ENCODE measurements at places on chromosomes 5 and 9.
A peak's percentile ranks its signal among the peaks of the same experiment; 100 is the strongest.

- DNase-seq, result no peak
These were observed 42.4 kb downstream of the OSTF1 start for GRCh38 chr9:75130621-75131230.

GRCh38 chr9:81598811-81599210 lies 90.5 kb downstream of the TLE1 start:
- DNase-seq, result no peak

GRCh38 chr9:93681269-93682154 lies 105.1 kb downstream of the PHF2 start:
- no peak for DNase-seq

- no peak for DNase-seq
These were observed 417.5 kb upstream of the ADAMTSL1 start for GRCh38 chr9:18056269-18056992.

- DNase-seq, result no peak
These were observed 372.1 kb upstream of the RIOK2 start for GRCh38 chr5:97554977-97555643.

GRCh38 chr5:177959315-177959714 lies 36.7 kb downstream of the PROP1 start:
- no peak for DNase-seq

GRCh38 chr9:113176803-113177202 lies 26.0 kb downstream of the SLC31A2 start:
- no peak for DNase-seq

- no peak for DNase-seq
These were observed 1084.4 kb upstream of the WWC1 start for GRCh38 chr5:167207081-167207480.

DNA sequence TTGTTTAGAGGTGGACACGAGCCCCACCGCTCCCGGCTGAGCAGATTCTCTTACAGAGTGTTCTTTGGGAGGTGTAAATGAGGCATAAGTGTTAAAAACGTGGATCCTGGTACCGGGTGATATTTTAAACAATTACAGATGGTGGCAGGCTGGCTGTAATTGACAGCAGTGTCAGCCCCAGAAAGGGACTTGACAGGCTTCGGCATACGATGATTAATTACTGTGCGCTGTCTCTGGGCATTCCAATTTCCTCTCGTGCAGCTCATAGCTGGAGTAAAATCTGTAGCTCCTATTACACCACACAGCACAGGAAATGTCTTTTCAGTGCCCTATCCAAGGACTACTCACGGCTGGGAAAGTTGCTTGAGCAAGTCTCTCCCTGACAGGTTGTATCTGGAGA lies 305.4 kb upstream of the IRX2 start:
- no peak for DNase-seq

DNA sequence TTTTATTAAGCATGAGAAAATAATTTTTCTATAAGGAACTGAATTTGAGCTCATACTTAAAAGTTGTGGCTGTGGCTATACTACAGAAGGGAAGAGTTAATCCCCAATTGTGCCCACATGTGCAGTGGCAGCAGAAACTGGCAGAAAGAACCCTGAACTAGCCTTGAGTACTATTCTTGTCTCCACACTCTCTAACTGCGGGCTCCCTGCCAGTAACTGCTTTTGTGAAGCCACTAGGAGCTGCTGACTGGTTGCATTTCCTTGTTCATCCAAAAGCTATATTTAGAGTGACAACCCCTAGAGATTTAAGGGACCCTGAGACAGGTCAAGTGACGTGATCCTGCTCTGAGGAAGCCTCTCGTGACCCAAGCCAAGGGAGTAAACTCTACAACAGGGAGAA lies 238.6 kb downstream of the ELAVL2 start:
- no peak for DNase-seq

DNA sequence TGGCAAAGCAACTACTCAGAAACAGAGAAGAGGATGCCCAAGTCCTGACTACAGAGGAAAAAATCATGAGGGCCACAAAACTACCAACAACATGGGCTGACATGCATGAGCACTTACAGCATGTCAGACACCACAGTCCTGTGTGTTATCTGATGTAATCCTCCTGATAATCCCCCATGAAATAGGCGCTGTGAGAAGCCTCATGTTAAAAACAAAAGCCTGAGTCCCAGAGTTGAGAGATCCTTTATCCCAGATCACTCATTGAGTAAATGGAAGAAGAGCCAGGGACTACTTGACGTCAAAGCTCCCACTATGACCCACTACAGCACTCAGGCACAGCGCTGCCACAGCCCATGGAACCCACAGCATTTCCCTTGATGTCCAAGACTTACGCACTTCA lies 7.2 kb upstream of the SPOCK1 start:
- no peak for DNase-seq

DNA sequence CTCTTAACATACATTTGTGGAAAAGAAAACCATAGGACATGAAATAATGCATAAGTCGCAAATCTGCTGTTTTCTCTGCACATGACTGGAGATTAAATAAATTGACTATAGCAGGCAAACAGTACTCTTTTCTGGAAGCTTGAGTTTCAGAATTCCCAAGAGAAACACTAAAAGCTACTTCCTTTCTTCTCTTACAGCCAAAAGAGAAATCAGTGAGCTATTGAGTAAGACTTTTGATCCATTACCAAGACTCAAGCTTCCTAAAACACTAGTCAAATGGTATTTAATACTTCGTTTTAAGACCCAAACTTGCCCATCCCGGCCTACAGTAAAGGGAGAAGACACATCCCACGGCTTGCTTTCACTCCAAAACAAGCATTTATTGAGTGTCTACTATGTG lies 335.8 kb upstream of the PUM3 start:
- DNase-seq, result no peak

DNA sequence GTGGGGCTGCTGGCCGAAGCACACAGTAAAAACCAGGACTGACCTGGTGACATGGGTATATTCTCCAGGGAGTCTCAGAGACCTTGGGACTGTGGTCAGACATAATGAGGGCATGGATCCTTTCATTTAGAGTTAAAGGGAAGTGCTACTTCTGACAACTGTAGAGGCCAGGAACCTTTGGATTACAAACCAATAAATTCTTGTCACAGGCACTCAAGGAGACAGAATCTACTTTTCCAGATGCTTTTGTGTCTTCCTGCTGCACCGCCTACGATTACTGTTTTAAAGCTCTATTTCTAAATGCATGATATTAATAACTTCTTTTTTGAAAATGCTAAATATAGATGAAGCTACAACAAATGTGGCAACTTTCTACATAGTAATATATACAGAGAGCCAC lies 106.5 kb upstream of the LPAR1 start:
- no peak for DNase-seq

DNA sequence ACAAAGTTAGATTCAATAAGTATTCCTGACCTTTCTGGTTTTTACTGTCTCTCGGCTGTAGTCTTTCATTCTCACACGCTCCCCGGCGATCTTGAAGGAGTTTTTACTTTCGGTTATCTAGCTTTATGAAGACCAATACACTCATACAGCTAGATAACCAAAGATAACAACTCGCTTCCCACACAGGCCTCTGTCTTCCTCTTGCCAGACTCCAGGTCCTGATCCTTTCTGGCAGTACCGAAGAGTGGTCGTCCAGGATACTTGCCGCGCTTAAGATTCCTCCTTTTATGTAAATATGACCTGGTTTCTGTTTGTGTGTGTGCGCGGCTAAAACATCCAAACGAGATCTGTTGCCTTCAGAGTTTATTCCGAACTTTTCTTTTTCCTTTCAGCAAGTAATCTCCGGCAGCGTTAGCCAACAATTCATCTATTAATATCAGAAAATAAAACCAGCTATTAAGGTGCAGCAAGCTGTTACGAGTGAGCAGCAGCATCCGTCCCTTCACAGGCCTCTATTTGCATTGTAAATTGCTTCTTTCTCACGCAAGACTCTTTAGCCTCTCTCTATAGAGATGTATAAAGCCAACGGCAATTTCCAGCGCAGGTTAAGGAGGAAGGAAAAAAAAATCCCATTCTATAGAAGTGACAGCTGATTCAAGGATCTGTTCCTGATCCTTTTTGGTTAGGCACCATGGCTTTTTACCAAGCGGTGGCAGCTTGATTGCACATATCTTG lies 216.1 kb downstream of the MEF2C start:
- DNase-seq, result no peak

GRCh38 chr9:77010527-77010926 lies 8.9 kb upstream of the FOXB2 start:
- no peak for DNase-seq

GRCh38 chr9:71665247-71665646 lies 103.1 kb downstream of the CEMIP2 start:
- DNase-seq, result no peak

- DNase-seq, result no peak
These were observed 4.1 kb downstream of the OBP2B start for GRCh38 chr9:133204993-133205336.

GRCh38 chr9:80964374-80964773 lies 725.0 kb downstream of the TLE1 start:
- peak; percentile 27 for DNase-seq

DNA sequence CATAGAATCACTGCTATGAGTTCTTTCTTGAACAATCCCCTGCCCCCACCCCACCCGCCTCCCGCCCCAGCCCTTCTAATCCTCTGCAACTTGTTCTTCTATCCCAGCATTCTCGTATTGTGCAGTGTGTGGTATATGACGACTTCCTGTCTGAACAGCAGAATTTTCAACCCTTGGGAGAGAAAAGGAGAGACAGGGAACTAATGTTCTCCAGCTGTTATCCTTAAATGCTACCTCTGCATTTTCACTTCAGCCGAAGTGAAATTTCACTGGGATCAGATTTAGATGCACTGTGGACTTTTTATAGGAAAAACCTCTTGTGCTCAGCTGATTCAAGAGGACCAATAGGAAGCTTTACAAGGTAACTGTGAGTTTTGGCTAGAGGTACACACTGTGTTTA lies 2.2 kb downstream of the FBXL7 start:
- DNase-seq, result no peak

DNA sequence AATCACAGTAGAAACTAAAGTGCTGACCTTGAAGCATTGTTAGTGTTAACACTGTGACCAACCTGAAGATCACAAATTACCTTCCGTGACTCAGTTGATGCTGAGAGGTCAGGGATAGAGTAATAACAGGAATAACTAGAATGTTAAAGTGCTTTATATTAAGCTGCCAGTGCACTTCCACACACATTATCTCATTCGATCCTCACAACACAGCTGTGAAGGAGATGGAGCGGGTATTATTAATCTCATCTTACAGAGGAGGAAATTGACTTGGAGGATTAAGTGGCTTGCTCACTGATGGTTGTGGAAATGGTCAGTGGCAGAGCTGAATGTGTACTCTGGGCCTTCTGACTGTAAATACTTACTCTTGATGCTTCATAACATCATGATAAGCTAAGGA lies 252.5 kb upstream of the DMRT1 start:
- no peak for DNase-seq

DNA sequence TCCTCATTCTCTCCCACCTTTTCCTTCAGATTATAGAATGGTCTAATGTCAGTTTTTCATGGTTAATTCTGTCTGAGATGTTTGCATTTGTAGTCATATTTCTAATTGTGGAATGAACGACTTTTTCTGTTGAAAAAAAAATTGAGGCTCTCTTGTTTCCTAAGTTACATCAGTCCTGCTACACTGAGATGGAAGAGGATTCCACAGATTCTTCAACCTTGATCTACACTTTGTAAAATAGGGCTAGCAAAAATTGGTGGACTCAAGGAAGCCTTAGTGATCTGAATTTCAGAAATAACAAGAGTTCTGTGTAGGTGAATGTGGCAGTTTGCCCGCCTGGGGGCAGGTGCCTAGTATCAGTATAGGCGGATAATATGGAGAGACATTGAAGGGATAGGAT lies 51.9 kb downstream of the ERBIN start:
- no peak for DNase-seq

GRCh38 chr9:126173401-126173800 lies 153.2 kb upstream of the MVB12B start:
- no peak for DNase-seq

DNA sequence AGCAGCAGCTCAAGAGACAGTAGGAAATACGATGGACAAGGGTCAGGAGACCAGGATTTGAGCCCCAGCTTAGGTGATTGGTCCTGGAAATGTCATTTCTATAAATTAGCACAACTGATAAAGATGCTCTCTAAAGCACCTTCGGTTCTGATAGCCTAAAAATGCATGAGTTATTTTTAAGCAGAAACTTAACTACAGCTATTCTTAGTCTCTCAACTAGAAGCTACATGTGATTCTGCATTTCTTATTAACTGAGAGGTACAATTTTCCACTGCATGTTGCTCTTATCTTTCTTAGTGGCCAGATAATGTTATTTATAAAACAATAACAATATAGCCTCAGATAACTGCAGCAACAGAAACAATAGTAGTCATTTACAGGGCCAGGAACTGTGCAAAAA lies 136.4 kb downstream of the GRIA1 start:
- DNase-seq, result no peak

DNA sequence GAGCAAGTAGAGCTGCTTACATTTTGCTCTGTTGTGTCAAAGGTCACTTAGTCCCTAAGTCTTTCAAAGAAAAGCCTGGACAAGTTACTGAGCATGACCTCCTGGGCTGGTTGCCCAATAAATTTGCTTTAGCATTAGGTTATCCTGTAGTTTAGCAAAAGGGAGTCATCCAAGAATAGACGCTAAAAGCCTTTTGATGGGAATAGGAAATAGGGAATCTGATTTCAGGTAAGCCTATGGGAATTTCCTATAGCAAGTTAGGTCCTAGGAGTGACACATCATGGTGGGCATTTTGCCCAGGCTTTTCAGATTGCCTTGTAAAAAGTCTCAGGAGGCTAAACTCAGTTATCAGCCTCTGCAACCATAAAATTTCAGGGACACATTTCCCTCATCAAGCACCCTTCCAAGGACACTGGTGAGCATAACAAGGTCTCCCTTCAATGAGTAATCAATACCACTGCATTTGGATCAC lies 67.6 kb upstream of the RANBP3L start:
- DNase-seq, result no peak

- no peak for DNase-seq
These were observed 49.4 kb downstream of the TRPM6 start for GRCh38 chr9:74838351-74838750.

DNA sequence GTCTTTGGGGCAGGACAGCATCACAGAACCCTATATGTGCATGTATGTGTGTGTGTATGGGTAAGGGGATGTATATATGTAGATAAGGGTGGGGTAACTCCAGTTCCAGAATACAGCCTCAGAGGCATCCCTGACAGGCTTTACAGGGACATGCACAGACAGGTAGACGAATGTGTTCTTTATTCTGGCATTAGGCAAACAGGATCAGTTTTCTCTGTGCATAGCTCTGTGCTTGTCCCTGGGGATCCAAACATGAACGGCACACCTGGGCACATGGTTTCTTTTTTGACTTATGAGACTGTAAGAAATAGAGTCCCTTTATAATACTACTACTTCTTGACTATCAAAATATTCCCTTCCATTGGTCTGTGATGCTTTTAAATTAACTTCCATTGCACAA lies 120.6 kb downstream of the TRIO start:
- peak; percentile 61 for DNase-seq

All from NCI-H510A (cell line).